ENCODE measurements at places on chromosomes 2 and 18.

DNA sequence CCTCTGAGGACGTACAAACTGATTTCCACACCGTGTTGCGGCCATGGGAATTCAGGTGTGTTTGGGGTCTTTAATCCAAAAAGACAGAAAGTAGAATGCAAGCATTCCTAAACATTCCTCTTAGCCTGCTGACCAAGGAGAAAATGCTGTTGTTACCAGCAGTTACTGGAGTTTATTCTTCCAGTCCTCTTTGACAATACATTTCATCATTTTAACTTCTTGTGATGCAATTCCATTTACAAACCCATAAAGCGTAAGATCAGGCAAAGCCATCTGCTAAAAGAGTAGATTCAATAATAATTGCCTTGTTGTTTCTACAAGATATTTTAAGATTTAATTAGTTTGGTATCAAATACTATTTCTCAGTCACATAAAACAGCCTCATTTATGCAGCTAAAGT, 32.7 kb downstream of the SPIRE1 start:
- DNase-seq = no peak

DNA sequence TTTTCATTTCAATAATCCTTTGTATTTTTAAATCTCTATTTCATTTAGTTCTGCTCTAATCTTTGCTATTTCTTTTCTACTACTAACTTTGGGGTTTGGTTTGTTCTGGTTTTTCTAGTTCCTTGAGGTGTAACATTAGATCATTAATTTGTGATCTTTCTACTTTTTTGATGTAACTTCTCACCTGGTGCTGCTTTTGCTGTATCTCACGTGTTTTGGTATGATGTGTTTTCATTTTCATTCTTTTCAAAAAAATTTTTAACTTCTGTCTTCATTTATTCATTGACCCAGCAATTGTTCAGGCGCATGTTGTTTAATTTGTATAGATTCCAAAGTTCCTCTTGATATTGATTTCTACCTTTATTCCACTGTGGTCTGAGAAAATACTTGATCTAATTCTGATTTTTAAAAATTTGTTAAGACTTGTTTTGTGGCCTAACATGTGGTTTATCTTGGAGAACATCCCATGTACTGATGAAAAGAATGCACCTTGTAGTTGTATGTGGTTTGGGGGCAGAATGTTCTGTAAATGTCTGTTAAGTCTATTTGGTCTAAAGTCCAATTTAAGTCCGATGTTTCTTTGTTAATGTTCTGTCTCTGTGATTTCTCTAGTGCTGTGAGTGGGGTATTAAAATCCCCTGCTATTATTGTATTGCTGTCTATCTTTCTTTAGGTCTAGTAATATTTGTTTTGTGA, 17.3 kb upstream of the MALT1 start:
- no peak for DNase-seq

- DNase-seq = no peak
These were observed 185.5 kb upstream of the SETBP1 start for GRCh38 chr18:44495151-44495550.

DNA sequence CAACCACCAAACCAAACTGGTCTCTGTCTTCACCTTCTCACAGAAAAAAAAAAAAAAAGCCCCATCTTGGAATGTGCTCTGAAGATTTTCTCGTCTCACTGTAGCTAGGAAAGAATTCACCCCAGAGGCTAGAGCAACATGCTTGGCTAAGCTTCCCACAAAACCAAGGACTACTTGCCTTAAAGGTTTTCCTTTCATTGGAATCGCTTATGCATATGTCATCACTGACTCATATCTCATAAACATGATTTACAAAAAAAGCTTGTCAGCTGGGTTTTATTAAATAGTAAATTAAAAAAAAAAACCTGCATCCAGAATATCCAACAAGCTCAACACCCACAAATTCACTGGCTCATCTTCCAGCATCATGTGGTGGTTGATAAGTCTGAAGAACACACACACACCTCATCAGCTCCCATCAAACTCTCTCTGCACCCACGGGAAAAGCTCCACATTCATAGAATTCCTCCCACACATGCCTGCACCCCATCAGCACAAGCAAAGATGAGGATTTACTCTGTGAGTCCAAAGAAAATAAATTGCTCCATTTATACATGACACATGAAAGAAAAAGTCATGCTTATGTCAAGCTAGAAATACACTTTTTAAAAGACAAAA, 182.0 kb upstream of the TRIB2 start:
- no peak for DNase-seq

- DNase-seq = no peak
These were observed 237.5 kb downstream of the NOL4 start for GRCh38 chr18:33987206-33987605.

GRCh38 chr2:203853271-203853670, 14.3 kb upstream of the CTLA4 start:
- DNase-seq = no peak

- DNase-seq = no peak
These were observed 763.6 kb upstream of the LRRTM1 start for GRCh38 chr2:81068144-81068543.

DNA sequence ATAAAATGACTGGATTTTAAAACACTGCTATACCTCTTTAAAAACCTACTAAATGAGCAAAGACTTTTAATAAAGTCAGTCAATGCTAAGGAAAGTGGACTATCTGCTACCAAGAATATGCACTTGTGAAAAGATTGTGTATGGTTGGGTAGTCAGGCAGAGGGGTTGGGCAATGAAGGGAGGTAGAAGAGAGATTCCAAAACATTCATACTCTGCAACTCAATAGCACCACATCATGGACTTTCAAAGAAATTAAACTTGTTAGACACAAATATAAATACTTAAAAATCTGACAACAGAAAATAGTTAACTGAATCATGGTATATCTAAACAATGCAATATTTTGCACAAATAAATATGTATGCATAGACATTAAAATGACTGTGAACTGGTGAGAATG, 139.9 kb upstream of the MAPRE2 start:
- DNase-seq = no peak

- no peak for DNase-seq
These were observed 84.5 kb downstream of the ZBTB7C start for GRCh38 chr18:48324651-48325050.

- DNase-seq = no peak
These were observed 99.4 kb upstream of the GALNT5 start for GRCh38 chr2:157158111-157158510.
